ENCODE measurements at places on chromosomes 11 and 22.

DNA sequence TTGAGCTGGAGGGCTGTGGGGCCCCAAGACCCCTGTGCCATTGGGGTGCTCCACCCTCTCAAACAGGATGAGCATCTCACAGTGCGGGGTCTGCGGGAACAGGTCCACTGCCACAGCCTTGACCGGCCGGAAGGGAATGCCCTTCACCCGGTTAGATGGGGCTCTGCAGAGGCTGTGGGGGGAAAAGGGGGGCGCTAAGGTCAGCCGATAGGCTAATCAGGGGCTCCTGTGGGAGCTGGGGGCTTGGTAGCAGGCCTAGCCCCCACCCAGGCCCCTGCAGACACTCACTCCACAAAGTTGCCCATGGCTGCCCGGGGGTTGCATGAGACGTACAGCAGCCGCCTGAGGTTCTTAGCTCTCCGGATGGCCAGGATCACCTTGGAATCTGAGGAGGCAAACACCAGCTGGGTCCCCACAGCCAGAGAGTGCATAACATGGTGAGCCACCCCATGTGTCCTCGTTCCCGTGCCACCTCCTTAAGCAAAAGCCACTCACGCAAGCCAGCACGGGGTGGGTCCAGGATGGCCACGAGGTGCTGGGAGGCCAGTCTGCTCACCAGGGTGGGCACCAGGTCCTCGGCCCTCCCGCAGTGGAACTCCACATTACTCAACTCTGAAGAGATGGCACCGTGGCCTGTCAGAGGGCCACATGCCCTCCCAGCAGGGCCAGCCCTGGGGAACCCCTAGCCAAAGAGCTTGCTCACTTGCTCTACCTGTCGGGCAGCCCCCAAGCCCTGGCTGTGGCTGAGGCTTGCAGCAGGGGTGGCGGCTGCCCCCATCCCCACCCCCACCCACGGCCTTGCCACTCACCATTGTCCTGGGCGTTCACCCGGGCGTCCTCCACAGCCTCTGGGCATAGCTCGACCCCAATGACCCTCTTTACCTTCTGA, 3.0 kb upstream of the RANBP1 start:
- no peak for DNase-seq

DNA sequence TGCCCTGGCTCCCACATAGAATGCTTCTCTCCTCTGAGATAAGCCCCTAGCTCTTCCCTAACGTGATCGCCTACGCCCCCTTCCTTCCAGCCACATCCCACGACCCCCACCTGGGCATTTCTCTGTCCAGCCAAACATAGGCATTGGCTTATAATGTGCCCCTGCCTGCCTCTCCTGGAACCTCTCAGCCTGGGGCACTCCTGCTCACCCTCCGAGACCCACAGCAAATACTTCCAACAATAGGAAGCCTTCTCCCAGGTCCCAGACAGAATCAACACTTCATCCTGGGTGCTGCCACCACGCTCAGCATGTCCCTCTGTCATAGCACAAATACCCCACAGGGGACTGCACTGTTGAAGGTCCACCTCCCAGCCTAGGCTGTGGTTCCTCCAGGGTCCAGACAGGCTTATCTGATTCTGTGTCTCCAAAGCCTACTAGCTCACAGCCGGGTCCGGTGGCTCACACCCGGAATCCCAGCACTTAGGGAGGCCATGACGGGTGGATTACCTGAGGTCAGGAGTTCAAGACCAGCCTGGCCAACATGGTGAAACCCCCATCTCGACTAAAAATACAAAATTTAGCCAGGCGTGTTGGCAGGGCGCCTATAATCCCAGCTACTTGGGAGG, 24.2 kb upstream of the TMPRSS4 start:
- DNase-seq = no peak

DNA sequence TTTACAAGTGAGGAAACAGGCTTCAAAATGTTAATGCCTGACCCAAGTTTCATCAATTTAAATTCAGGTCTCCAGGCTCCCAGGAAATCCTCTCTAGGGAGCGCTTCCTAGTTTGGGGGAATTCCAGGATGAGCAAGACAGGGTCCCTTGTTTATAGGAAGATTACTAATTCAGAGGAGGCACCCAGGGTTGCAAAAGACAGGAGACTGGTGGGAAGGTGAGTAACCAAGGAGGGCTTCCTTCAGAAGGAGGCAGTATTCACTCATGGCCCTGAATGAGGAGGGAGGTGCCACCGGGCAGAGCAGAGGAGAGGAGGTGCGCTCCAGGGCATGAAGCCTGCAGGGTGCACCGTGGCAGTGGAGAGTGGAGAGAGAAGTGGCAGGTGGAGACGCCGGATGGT, 1.6 kb downstream of the TMEM132A start:
- DNase-seq = no peak

DNA sequence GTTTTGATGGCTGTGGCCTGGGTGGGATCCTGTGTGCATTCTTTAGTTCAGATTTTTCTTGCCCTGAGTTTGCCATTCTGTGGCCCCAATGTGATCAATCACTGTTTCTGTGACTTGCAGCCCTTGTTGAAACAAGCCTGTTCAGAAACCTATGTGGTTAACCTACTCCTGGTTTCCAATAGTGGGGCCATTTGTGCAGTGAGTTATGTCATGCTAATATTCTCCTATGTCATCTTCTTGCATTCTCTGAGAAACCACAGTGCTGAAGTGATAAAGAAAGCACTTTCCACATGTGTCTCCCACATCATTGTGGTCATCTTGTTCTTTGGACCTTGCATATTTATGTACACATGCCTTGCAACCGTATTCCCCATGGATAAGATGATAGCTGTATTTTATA, 620 bp downstream of the OR4C16 start:
- DNase-seq = no peak

GRCh38 chr11:47396049-47396320, 12.4 kb upstream of the SLC39A13 start:
- DNase-seq = no peak

- no peak for DNase-seq
Measured at GRCh38 chr11:100550912-100551632, 136.0 kb upstream of the ARHGAP42 start.

DNA sequence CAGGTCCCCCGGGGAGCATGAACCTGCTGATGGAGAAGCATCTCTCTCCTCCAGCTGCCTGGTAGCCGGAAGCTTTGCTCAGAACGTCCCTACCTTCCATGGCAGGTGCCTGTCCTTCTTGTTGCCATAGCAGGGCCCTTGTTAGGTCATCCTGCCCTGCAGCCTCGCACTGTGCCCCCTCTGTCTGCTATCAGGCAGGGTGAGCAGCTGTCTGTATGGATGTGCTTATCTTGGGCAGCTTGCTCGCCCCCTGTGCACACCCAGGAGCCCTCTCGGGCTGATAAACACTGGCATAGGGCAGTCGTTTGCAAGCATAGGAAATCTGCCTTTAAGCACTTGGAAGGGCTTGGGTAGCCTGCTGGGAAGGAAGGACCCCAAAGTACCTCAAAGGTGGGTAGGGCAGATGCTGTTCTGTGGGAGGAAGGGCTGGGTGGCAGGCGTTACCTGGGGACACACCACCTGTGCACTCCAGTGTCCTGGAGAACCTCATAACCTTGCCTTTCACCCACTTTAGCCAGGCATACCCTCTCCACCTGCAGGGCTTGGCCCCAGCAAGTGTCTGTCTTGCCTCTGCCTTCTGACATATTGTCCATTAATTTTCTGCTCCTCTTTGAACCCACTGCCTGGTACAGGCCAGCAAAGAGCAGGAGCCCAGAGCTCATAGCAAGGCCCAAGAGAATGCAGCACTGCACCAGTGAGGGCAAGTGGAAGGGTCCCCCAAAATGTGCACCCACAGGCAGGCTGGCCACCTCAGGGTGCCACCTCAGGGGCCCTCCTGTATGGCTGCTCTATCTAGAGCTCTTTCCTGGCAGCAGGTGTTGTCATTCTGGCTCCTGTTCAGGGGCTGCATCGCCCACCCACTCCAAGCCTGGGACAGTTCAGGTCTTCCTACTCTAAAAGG, 8.0 kb upstream of the COMT start:
- DNase-seq = no peak

GRCh38 chr11:94974178-94974577, 669 bp downstream of the KDM4D start:
- DNase-seq = no peak

DNA sequence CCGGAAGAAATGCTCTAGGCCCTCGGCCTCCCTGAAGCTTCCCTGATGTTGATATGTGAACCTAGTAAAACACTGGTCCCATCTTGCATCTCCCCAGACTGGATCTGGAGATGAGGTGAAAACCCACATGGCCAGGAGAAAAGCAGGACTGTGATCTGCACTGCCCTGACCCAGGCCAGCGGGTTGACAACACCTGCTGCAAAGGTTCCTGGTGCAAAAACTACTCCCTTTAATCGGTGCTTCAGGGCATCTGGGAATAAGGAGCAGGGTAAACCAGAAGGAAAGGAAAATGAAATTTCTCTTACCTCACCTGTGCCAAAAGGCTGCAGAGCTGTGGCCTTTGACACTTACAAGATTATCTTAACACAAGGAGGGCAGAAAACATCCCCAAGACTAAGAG, 30.6 kb downstream of the PACSIN2 start:
- no peak for DNase-seq

- DNase-seq = no peak
Measured at GRCh38 chr11:74611369-74611861, 19.0 kb downstream of the POLD3 start.

- DNase-seq = no peak
Measured at GRCh38 chr11:92627615-92628256, 341.7 kb upstream of the MTNR1B start.

DNA sequence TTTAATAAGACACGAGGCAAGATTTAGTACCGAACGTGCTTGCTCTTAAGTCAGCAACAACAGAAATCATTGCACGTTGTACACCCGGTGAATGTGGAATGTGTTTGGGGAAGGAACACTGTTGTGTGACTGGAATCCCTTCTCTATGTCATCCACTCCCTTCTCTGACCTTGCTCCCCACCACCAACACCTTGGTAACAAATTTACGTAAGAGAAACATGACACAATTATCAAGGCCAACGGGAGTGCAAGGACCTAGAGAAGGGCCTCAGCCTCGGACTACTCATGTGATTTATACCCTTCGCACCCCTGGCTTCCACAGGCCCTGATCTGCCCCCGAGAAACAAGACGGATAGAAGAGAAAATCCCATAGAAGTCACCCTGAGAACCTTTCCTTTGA, 236.2 kb downstream of the LARGE1 start:
- no peak for DNase-seq

DNA sequence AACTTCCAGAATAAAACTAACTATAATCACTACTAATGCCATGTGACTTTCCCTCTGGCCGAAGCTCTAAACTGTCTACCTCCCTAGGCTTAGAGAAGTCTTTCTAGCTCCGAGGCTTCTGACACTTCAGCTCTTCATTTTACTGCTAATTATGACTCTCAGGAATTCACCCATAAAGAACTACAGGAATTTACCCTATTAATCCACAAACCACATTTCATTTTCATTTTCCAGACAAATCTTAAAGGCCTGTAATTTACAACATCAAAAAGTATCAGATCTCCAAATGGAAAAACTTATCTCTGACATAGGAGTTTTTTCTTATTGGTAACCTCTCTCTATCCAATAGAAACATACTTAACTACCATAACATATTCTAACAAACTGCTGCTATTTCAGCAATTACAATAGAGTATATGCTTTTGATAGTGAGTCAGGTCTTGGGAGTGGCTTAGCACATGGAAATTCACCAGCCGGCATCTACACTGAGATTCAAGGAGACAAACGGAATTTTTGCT, 33.4 kb downstream of the MRTFA start:
- no peak for DNase-seq

DNA sequence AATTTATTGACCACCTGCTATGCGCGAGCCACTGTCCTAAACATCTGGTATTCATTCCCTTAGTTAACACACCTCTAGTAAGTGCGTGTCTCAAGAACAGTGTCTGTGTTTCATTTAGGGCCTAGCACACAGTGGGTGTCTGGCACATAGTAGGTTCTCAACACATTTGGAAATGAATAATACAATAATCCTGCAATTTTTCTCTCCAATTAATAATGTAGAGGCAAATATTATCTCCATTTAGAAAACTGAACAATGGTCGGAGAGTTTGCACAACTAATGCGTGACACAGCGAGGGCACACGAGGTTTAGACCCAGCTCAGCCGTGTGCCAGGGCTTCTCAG, 4.0 kb upstream of the NCF4 start:
- DNase-seq = no peak

- DNase-seq = no peak
Measured at GRCh38 chr11:115224551-115224950, 279.7 kb downstream of the CADM1 start.

DNA sequence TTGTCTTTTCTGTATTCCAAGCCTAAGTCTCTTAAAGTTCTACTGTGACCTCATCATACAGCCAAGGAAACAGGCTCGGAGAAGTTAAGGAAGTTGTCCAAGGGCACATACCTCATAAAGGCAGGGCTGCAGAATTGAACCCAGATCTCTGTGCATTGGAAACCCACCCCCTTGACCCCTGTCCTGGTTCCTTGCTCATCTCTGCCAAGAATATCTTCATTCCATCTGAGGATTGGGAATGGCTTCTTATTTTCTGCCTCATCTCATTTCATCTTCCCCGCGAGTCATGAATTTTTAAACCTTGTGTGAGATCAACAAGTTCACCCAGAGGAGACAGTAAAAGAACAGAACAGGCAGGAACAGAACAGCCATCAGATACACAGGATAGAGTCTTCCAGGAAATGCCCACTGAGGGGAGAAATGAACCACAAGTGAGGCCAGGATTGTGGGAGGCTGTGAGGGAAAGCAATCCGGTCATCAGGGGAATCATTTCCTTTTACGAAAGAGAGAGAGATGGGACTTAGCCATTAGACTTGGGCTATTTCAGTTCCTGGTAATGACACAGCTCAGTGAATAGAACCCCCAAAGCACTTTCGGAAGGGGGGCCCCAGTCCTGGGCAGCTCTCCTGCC, 34.4 kb upstream of the LRRC10B start:
- DNase-seq = no peak

DNA sequence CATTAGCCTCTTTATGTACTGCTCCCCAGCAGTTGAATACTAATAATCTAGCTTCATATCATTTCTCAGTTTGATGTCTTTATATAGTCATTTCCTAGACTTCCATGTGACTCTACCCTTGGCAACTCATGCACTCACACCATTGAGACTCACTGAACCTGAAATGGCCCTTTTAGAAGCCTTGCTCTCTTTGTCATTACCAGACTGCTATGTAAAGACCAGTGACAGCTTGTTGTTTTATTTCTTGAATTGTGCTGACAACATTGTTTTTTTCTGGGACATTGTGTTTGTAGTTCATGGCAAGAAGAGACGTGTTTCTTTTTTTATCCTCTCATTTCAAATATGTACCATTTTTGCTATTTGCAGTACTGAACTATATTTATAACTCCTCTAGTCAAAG, 256.5 kb downstream of the CNTN5 start:
- no peak for DNase-seq

GRCh38 chr11:19283991-19284390, 43.2 kb upstream of the E2F8 start:
- no peak for DNase-seq

GRCh38 chr11:68446046-68446725, 14.4 kb upstream of the PPP6R3 start:
- no peak for DNase-seq

- no peak for DNase-seq
Measured at GRCh38 chr22:17888439-17888838, 114.2 kb upstream of the BID start.

Data from activated naive CD4-positive, alpha-beta T cell (primary cell).